ENCODE measurements at places on chromosomes 6 and 20.
A peak's percentile ranks its signal among the peaks of the same experiment; 100 is the strongest.

DNA sequence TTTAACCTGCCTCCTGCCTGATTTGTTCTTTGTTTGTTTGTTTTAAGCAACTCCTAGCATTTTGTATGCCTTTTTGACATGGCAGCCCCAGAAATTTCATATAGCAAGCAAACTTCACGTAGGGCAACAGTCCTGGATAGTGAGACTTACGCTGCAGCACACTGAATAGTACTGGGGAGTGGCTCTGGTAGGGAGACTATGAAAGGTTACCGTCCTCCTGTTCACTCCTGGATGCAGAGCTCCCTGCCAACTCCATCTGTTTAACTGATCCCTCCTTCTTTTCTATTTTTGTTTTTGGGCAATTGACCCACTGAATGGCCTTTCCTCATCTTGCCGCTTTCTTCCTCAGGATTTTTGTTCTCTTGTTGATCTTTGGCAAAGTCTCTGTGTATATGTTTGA, 44.5 kb upstream of the BMP6 start:
- no peak for DNase-seq

DNA sequence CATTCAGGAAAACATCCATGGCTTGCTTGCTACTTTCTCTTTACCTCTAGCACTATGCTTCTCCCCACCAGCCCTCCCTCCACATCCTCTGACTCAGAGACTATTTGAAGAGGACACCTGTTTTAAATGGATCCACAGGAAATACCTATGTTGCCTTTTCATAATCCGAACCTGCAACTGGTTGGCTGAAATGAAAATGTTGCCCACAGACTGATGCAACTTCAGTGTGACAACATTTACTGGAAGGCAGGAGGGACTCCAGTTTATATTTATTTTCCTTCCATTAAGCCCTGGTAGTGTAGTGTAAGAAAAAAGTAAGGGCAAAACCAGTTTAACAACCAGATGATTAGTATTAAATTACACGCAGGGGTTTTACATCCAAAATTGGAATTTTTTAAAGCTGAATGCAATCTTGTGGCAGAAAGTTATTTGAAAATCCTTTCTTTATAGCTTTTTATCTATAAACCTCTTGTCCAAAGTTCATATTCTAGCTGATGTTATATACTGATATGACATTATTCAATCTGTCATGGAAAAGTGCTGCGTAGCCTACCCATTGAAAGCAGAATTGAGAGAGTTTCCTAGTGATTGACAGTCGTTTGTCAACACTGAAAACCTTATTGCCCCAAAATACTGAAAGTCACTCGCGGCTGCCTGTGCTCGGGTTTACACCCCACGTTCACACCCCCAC, 881 bp upstream of the AIG1 start:
- DNase-seq, result no peak

DNA sequence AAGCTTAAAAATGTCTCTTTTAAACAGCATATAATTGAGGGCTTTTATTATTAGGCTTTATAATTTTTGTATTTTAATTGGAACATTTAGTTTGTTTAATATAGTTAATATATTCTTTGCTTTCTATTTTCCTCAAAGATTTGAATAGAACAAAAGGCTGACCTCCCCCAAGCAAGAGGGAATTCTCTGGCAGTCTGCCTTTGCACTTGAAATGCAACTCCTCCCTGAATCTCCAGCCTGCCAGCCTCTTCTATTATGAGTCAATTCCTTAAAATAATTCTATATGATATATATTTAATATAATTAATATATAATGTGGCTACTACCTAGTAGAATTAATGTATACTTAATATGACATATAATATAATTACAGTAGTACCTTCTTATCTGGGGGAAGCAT, 69.2 kb downstream of the PTPRA start:
- DNase-seq, result no peak

DNA sequence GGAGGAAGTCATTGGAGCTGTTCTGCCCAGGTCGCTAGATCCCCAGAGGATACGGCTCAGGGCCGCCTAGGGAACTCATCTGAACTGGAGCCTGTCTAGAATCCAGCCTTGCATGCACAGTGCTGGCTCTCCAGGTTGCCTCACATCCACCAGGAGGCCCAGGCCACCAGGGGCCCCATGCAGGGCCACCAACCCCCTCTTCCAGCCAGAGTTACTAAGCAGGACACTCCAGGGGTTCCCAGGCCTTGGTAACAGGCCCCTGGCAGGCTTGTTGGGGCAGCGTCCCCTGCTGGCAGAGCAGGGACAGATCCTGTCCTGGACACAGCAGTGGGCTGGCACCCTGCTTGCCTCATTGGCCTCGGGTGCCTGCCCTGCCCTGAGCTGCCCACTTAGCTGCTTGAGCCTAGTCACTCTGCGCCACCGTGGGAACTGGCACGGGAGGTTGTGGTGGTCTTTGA, 35.3 kb downstream of the EFCAB8 start:
- DNase-seq, result no peak

- DNase-seq, result no peak
These were observed 51.0 kb downstream of the KCNQ5 start for GRCh38 chr6:72672906-72673305.

- DNase-seq, result no peak
These were observed 82.0 kb downstream of the WASF1 start for GRCh38 chr6:110097443-110097842.

GRCh38 chr6:2103765-2104523, 141.5 kb downstream of the GMDS start:
- peak; percentile 43 for DNase-seq

Measured in hepatic stellate cell (primary cell).